BJ (cell line): ENCODE measurements at places on chromosomes 7 and 10.

GRCh38 chr10:78944723-78945312, 123.9 kb upstream of the ZMIZ1 start:
- DNase-seq, result peak; percentile 93

GRCh38 chr7:88791891-88792290, 3.6 kb downstream of the TEX47 start:
- DNase-seq, result no peak

GRCh38 chr7:132508724-132509353, 67.4 kb downstream of the PLXNA4 start:
- no peak for DNase-seq

GRCh38 chr7:128450409-128450808, 5.3 kb upstream of the HILPDA start:
- DNase-seq, result no peak

GRCh38 chr7:28686418-28686800, 271.7 kb downstream of the TRIL start:
- no peak for DNase-seq

DNA sequence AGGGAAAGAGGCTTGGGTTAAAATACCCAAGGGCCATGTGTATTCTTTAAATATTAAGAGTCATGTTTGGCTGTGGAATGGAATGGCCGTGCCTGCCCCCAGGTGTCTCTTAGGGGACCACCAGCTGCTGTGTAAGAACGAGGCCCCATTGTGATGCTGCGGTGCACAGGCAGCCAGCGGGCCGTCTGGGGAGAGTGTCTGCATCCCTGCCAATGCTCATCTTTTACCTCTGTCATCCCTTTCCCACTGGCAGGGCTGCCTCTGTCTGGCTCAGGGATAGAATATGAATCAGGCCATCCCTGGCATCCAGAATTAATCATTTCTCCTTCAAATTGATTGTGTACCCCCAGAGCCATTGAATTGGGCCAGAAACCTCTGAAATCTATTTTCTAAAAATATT, 137.8 kb upstream of the GALNT17 start:
- DNase-seq, result no peak

GRCh38 chr10:31650010-31650409, 278.6 kb downstream of the ARHGAP12 start:
- peak; percentile 80 for DNase-seq

DNA sequence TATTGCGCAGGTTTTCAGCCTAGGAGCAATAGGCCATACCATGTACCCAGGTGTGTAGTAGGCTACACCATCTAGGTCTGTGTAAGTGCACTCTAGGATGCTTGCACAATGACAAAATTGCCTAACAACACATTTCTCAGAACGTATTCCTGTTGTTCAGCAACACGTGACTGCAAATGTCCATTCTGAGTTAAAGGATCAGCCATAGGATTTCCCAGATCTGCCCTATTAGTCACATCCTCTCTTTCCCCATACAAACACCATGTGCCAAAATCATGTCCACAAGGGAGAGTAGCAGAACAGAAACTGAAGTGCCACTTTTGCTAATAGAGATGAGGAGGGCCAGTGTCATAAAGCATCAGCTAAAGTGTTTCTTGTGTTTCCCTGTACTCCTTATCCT, 42.6 kb upstream of the AMPH start:
- peak; percentile 26 for DNase-seq

DNA sequence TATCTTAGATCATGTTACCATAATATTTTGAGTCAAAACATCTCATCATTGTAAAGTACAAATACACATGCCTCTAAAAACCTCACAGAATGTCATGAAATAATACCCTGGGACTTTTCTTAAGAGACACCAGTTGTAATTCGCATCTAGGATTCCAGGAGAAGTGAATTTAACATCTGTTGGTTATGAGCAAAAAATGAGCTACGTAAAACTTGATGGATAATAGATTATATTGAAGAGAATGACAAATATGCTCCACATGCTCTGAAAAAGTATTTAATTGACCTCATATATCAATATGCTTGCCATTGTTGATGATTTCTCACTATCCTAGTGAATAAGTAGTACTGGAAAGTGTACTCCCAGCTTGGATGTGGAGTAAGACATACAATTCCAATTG, 227.0 kb downstream of the BBS9 start:
- no peak for DNase-seq

- DNase-seq, result no peak
Observed at GRCh38 chr10:82221601-82222149, 346.7 kb downstream of the NRG3 start.

GRCh38 chr7:18521945-18522566, 26.5 kb downstream of the HDAC9 start:
- no peak for DNase-seq

DNA sequence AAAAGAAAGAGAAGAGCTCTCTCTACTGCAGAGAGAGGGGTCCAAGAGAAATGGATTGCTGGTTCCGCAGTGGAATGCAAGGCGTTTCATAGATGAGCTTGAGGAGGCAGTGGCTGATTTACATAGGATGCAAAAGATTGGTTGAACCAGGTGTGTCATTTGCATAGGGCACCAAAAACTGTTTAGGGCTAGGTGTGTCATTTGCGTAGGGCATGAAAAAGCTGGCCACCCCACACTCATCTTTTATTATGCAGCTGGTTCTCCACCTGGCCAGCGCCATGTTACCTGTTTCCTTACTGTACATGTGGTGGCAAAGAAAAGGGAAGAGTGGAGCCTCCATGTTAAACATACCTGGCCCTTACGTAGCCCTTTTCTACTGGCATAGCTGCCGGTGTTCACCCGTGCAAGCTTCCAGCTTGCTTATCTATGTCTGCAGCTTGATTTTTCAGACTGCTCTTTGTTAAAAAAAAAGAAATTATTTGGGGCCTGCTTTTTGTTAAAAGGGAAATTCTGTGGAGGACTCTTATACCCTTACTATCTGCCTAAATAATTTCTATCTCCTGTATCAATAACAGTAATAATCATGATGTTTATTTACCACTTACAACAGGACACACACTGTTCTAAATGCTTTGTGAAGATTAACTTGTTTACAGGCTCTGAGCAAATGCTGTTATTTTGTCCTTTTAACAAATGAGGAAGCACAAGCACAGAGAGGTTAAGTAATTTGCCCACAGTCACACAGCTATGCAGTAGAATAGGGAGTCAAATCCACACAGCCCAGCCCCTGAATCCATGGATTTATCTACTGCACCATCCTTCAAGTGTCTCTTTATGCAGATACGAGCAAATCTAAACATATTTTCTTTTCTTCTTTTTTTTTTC, 33.3 kb downstream of the CASP7 start:
- no peak for DNase-seq

- no peak for DNase-seq
Observed at GRCh38 chr7:65812281-65812680, 60.6 kb upstream of the VKORC1L1 start.

DNA sequence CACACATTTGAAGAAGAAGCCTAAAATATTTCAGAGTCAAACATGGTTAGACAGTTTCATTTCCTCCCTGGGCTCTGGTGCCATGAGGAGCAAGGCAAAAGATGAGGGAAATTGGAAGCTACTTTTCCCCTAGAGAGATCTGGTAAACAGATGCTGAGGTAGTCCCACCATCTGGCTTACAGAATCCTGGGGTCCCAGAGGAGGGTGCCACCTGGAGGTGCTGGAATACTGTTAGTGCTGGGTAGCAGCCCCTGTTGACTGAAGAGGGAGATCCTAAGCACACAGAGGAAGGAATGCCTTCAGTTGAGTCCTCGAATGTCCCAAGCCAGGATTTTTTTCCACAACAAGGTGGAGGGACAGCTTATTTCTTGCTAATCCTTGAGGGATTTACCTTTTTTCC, 160.1 kb downstream of the FZD1 start:
- no peak for DNase-seq

DNA sequence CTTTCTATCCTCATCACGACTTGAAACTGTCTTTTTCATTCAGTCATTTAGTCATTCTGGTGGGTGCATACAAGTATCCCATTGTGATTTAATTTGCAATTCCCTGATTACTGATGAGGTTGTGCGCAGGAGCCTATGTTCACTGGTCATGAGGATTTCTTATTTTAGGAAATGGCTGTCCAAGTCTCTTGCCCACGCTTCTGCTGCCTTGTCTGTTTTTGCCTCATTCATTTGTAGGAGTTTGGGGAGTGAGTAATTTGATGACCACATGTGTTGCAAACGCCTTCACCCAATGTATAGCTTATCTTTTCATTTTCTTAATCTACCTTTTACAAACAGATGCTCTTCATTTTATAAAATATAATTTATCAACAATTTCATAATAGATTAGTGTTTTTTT, 127.3 kb downstream of the ARHGAP22 start:
- DNase-seq, result no peak

- DNase-seq, result no peak
Observed at GRCh38 chr7:117062300-117062699, 109.0 kb downstream of the ST7 start.

DNA sequence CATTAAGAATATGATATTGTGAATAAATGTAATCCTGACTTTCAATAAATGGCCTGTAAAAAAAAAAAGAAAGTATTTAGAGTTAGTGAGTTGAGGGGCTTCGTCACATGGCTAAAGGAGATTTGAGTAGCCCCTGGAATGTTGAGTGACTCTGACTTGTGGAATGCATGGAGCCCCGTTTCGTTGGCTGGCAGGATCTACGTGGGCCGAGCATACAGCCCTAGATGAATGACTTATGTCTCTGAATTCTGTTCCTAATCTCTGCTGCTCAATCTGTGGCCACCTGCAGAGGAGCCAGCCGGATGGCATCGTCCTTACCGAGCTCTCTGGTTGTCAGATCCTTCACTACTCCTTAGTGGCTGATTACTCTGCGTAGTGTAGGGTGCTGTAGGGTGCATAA, 155.7 kb downstream of the MGMT start:
- no peak for DNase-seq
